ENCODE measurements at places on chromosomes 3 and 15. TPM values are rescaled to one million over a fixed set of nuclear protein-coding genes. Genes with fewer than 3 reads are reported as not detected.

The STRIT1 gene
- polyA plus RNA-seq = 1.9 TPM

The FBN1 gene
- 99.6 TPM for polyA plus RNA-seq

The NEO1 gene
- polyA plus RNA-seq = 146 TPM

GRCh38 chr3:30988769-30989168 lies 94.3 kb upstream of the GADL1 start:
- DNase-seq = no peak

DNA sequence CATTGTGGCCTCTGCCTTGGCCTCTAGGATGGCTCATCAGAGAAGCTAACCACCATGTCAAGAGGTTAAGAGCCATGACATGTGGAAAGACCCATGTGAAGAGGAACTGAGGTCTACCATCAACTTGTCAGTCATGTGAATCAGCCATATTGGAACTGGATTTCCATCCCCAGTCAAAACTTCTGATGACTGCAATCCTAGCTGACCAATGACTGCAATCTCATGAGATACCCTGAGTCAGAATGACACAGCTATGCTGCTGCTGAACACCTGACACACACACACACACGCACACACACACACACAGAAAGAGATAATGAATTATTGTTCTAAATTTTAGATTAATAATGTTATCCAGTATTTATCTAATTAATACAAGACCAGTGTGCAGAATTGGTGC lies 337.5 kb upstream of the LMCD1 start:
- DNase-seq = no peak

Data from right renal cortex interstitium (tissue), 3 donors.